ENCODE measurements at places on chromosomes 4 and X.

- no peak for DNase-seq
Observed at GRCh38 chrX:50100188-50100587, 100.6 kb downstream of the AKAP4 start.

DNA sequence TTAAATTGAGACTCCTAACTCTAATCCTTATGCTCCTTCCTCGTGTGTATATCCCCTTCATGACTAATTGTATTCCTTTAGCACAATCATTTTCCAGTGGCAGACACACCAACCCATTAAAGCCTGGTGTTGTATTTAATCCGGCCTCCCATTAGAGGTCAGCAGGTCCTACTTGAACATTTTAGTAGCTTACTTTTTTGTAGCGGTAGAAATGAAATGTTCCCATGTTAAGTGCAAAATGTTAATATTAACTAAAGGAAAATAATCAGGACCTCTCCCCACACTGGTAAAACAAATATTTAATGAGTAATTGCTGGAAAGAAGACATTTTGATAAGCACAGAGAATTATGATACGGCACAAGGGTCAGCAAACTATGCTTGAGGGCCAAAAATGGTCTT, 3.4 kb downstream of the RAB33B start:
- peak; percentile 30 for DNase-seq

DNA sequence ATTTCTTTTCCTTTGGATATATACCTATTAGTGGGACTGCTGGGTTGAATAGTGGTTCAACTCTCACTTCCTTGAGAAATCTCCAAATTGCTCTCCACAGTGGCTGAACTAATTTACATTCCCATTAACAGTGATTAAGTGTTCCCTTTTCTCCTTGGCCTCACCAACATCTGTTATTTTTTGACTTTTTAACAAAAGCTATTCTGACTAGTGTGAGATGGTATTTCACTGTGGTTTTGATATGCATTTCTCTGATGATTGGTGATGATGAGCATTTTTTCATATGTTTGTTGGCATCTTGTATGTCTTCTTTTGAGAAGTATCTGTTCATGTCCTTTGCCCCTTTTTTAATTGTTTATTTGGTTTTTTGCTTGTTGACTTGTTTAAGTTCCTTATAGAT, 413.0 kb downstream of the MAPK10 start:
- DNase-seq: no peak

DNA sequence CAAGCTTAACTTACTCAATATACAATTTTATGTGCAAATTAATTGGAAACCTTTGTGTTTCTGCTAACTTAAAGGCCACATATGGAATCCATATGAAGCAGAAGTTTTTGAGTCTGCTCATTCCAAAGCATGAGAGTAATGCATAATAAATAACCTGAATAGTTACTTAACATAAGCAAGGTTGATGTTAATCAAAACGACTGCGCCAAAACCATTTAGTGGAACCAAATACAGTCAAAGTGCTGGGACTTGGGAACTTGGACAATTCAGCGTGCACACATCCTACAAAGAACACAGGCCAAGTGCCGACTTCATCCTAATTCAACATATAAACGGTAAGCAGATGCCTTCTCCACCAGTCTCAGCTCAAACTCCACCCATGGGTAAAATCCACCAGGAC, 17.0 kb downstream of the TSPAN5 start:
- DNase-seq: no peak

- DNase-seq: no peak
Observed at GRCh38 chr4:15151033-15151432, 148.8 kb downstream of the CPEB2 start.

- no peak for DNase-seq
Observed at GRCh38 chr4:47551682-47552081, 66.6 kb downstream of the ATP10D start.

GRCh38 chrX:110584083-110584482, 211.5 kb downstream of the CHRDL1 start:
- DNase-seq: no peak

DNA sequence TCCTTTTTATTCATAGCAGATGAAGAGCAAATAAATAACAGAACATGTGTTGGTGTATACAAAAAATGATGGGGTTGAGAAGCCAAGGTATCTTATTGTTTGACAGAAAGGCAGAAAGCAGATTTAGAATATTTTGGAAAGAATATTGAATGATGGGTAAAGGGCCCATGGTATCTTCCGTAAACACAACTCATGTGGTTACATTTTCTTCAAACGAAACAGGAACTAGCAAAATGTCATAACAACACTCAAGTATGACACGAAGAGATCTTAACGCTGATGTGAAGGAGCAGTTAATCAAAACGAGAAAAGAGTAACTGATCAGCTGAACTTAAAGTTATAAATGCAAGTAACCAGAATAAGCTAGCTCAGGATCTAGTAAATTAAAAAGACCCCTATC, 195.7 kb upstream of the GK2 start:
- no peak for DNase-seq

GRCh38 chrX:73239242-73239641, 24.6 kb upstream of the NAP1L2 start:
- DNase-seq: no peak

- DNase-seq: no peak
Observed at GRCh38 chr4:99696801-99697200, 39.2 kb upstream of the C4orf54 start.

- DNase-seq: no peak
Observed at GRCh38 chr4:165439344-165439743, 60.5 kb downstream of the CPE start.

- no peak for DNase-seq
Observed at GRCh38 chrX:134929808-134930207, 61.0 kb upstream of the SMIM10 start.

GRCh38 chrX:110561034-110561433, 202.4 kb downstream of the RTL9 start:
- DNase-seq: no peak

DNA sequence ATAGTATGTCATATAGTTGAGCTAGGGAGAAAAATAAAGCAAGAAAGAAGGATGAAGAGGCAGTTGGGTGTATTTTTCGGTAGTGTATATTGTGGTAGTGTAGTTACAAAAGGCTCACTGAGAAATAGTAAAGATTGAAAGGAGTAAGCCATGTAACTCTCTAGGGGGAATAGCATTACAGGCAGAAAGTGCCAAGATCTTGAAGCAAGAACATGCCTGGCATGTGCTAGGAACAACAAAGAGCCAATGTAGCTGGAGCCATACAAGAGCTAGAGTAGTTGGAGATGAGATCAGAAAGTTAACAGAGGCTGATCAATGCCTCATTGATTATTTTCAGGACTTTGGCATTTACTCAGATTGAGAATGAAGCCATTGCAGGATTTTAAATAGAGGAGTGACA, 3.0 kb downstream of the ABCE1 start:
- DNase-seq: no peak

- DNase-seq: no peak
Observed at GRCh38 chr4:139815778-139816601, 150.4 kb downstream of the MGST2 start.

- no peak for DNase-seq
Observed at GRCh38 chr4:110609044-110609750, 13.7 kb downstream of the PITX2 start.

DNA sequence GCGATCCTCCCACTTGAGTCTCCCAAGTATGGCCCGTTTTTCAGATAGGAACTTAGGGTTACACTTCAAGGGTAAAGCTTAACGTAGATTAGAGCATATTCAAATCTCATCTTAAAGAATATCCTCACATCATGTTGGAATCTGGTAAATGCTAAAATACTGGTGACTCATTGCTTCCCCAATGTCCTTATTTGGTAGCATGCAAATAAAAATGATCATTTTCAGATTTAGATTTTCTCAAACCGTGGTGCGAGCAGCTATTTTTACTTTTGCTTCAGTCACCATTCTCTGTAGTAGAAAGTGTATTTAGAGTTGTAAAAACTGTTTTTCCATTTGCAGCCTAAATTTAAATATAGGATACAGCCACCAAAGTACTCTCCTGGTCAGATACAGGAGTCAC, 101.5 kb upstream of the MAML3 start:
- DNase-seq: no peak

- no peak for DNase-seq
Observed at GRCh38 chrX:110509755-110510532, 151.3 kb downstream of the RTL9 start.

DNA sequence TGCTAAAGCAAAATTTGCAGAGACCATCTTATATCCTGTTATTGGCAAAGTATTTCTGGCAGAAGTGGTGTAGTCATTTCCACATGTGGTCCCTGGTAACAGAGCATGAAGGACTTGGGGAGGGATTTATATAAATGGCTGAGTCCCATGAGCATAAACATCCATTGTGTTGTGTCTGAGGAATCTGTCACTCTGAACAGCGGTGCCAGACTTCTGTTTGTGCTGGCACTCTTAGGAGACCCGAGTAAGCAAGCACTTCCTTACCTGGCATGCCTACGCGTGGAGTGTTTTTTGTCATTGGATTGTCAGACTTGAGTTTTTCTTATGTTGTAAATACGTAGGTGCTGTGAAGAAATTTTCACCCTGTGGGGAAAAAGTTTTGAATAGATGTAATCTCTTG, 285.9 kb downstream of the ARHGAP10 start:
- no peak for DNase-seq

DNA sequence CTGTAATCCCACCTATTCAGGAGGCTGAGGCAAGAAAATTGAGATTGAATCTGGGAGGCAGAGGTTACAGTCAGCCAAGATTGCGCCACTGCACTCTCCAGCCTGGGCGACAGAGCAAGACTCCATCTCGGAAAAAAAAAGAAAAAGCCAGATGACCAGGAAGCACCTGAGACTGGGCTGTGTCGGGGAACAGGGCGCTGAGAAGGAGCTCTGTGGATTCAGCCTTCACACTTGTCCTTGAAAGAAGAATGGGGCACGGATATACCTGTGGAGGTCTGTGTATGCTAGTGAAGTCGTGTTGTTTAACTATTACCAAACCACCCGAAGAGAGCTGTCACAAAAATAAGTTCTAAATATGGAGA, 39.3 kb upstream of the TADA2B start:
- no peak for DNase-seq

GRCh38 chrX:1904663-1905218, 289.9 kb downstream of the ASMT start:
- no peak for DNase-seq

DNA sequence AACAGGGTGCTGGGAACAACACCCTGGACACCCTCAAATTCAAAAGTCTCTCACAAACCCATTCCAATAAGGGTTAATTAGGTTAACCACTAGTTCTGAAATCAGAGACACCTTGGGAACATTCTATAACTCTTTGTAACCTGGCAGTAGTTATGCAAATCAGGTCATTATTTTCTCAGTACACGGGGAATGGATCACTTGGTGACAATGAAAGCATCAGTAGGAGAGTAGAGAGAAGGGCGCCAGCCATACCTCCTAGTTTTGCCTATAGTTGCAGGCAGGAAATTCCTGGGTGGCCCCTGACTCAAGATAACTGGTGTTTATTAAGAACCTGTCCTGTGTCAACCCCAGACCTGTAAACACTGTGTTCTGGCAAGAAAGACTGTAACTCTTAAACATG, 2.5 kb downstream of the CCDC110 start:
- DNase-seq: peak; percentile 72

GRCh38 chr4:184513802-184514120, 39.4 kb upstream of the IRF2 start:
- DNase-seq: no peak

DNA sequence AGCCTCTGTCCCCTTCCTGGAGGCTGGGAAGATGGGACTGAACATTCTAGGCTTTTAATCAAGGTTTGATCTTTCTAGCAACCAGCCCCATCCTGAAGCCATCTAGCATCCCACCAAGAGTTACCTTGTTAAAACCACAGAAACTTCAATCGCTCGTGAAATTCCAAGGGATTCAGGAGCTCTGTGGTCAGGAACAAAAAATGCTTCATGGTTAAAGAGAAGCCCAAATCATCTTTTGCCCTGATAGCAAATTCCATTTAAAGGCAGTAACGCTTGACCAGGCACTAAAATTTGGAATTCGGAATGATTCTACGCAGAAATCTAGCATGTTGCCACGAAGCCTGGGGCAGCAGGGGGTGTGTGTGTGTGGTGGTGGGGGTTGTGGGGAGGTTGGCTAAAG, 47.8 kb downstream of the CASP6 start:
- DNase-seq: no peak

- no peak for DNase-seq
Observed at GRCh38 chr4:104025251-104025650, 305.5 kb upstream of the TACR3 start.

GRCh38 chr4:121464854-121465253, 84.0 kb upstream of the QRFPR start:
- DNase-seq: no peak
